ENCODE measurements at places on chromosomes 1 and 21.

- no peak for DNase-seq
These were observed 205.7 kb upstream of the SAMSN1 start for GRCh38 chr21:14751602-14752344.

- DNase-seq, result no peak
These were observed 141.8 kb downstream of the RGS7 start for GRCh38 chr1:241215203-241215602.

GRCh38 chr1:184820956-184821355, 66.3 kb upstream of the EDEM3 start:
- no peak for DNase-seq

GRCh38 chr1:9449110-9449627, 90.1 kb upstream of the SLC25A33 start:
- peak; percentile 46 for DNase-seq

GRCh38 chr1:119219711-119220110, 79.3 kb upstream of the WARS2 start:
- DNase-seq, result no peak

GRCh38 chr1:226576601-226577000, 28.0 kb downstream of the STUM start:
- no peak for DNase-seq

GRCh38 chr1:227712648-227713047, 22.5 kb downstream of the JMJD4 start:
- DNase-seq, result no peak
